Lung microvascular endothelial cell (primary cell): ENCODE measurements at places on chromosomes 4 and X.

GRCh38 chrX:44937606-44938005 is 64.6 kb downstream of the KDM6A start:
- DNase-seq, result no peak

DNA sequence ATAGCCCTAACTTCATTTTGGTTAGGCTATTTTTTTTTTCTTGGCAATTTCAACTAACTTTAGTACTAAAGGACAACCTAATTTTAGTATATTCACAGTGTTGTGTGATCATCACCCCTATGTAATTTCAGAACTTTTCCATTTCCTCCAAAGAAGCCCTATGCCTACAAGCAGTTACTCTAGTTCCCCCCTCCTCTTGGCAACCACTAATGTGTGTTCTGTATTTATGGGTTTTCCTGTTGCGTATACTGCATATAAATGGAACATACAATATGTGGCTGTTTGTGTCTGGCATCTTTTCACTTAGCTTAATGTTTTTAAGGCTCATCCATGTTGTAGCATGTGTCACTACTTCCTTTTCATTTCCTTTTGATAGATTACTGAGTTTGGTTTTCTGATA is 57.6 kb downstream of the N4BP2 start:
- peak; percentile 1 for DNase-seq

DNA sequence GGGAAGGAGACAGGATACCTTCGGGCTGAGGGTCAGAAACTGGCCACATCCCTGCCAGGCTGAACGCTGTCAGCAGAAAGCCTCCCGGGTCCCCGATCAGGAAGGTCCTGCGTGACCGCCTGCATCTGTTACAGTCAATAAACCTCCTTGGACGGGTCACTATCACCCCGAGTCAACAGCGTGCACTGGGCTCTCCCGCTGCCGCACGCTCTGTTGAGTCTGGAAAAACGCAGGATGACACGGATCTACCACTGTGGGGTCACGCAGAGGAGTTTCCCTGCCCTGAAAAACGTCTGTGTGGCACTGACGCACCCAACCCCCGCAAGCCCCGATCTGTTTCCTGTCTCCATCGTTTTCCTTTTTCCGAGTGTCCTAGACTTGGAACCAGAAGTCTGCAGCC is 12.1 kb downstream of the PPP2R3B start:
- no peak for DNase-seq

DNA sequence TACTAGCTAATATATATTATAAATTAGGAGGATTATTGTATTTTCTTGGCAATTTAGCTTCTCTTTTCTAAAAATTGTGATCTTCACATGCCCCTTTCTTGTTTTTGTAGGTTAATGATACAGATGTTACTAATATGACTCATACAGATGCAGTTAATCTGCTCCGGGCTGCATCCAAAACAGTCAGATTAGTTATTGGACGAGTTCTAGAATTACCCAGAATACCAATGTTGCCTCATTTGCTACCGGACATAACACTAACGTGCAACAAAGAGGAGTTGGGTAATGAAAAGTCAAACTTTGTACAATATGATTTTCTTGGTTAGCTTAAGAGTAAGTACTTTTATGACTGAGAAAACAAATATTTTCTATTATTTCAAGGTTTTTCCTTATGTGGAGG is 74.1 kb downstream of the SLC10A6 start:
- DNase-seq, result no peak

- no peak for DNase-seq
Observed at GRCh38 chr4:160814726-160815125, 1349.1 kb downstream of the FSTL5 start.

GRCh38 chrX:10741003-10741402 is 120.6 kb upstream of the MID1 start:
- DNase-seq, result no peak

GRCh38 chrX:151225843-151226242 is 49.5 kb downstream of the GPR50 start:
- no peak for DNase-seq

- DNase-seq, result no peak
Observed at GRCh38 chr4:6386091-6386490, 86.3 kb downstream of the PPP2R2C start.

- no peak for DNase-seq
Observed at GRCh38 chr4:65023883-65024670, 614.8 kb upstream of the TECRL start.

DNA sequence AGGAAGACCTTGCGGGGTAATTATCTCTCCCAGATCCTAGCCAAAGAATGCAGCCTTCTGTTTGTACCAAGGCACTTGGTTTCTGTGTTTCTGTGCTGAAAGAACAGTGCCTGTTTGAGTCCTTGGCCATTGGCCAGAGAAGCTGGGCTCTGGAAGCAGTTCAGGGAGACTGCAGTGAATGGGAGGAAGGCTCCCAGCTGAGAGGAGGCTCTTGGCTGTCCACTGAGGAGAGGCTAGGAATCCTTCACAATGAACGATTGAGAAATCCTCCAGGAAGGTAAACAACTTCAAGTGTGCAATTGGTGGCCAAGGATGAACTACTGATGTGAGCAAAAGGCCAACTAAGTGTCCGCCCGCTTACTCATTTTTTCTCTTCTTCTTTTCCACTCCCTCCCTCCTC is 61.3 kb downstream of the HS3ST1 start:
- peak; percentile 6 for DNase-seq

- no peak for DNase-seq
Observed at GRCh38 chr4:1187182-1187581, 14.8 kb upstream of the SPON2 start.

- no peak for DNase-seq
Observed at GRCh38 chr4:110669663-110670062, 46.8 kb upstream of the PITX2 start.

- DNase-seq, result no peak
Observed at GRCh38 chr4:109315341-109315740, 12.9 kb upstream of the COL25A1 start.

DNA sequence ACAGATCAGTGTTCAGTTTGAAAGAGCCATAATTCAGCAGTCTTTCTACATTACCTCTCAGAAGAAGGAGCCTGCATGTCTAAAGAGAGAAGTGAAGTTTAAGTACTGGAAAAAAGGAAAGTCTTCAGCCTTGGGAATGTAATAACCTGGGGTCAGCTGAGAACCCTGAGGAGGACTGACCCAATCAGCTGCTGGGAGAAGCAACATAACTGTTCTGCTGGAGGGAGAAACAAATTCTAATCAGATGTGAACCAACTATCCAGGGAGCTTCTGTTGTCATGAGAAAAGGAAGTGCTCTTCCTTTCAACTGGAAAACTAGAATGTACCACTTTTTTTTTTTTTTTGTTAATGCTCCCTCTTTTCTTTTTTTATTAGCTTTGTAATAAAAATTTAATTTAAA is 64.5 kb upstream of the PDE5A start:
- peak; percentile 4 for DNase-seq

DNA sequence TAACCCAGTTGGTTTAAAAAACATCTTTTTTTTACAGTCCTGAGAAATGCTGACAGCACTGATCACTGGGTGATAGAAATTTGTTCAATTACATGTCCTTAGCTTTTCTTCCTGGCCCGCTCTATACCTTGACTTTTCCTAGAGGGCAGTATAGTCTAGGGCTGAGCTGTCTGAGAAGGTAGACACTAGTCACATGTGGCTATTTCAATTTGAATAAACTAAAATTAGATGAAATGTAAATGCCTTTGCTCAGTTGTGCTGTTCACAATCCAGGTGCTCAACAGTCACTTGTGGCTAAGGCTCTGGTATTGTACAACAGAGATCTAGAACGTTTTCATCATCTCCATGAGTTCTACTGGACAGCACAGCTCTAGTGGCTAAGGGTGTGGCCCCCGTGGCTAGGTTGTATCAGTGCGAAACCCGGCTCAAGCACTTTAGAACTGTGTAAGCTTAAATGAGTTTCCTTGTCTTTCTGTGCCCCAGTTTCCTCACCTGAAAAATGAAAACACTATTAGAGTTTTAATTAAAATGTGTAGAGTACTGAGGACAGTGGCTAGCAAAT is 111.6 kb upstream of the WDR17 start:
- no peak for DNase-seq

DNA sequence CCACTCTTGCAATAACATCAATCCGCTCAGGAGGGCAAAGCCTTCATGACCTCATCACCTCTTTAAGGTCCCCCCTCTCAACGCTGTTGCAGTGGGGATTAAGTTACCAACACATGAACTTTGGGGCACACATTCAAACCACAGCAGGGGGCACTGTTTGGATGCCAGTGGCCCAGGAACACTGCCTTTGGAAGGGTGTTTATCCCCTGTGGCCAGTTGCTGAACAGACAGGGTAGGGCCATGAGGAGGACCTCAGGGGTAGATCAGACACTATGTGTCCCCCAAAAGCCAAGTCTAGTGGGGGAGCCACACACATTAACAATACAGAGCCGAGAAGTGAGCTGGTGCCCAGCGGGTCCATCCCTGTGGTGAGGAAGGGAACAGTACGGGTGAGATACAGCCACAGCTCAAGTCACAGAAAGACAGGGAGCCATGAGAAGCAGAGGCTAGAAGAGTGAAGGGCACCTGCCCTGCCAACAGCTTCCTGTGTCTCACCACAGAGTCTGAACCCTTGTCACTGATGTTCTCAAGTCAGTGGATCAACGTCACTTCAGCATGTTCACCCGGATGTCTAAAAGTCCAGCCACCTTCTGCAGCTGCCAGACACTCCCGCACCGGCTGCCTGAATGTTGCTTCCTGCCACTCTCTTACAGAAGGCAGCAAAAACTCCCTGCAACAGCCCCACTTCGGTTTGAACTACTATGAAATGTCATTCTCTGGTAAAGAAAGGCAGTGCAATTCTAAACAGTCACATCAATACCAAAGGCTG is 19.9 kb upstream of the MXD4 start:
- DNase-seq, result peak; percentile 33

DNA sequence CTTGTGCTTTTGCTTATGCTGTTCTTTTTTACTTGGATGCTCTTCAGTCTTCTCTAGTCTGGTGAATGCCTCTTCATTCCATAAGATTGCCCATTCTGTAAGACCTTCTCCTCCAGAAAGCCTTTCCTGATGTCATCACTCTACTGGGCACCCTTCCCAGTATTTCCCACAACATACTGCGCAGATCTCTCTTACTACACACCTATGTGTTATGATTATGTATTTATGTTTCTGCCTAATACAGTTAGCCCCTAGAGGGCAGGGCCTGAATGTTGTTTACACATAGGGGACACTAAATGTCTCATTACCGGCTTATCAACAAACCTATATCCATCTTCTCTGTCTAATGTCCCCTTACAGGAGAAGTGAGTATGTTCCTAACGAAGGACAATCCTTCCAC is 21.1 kb downstream of the AIFM1 start:
- DNase-seq, result peak; percentile 30

GRCh38 chr4:52045028-52045427 is 6.1 kb upstream of the SPATA18 start:
- DNase-seq, result no peak

DNA sequence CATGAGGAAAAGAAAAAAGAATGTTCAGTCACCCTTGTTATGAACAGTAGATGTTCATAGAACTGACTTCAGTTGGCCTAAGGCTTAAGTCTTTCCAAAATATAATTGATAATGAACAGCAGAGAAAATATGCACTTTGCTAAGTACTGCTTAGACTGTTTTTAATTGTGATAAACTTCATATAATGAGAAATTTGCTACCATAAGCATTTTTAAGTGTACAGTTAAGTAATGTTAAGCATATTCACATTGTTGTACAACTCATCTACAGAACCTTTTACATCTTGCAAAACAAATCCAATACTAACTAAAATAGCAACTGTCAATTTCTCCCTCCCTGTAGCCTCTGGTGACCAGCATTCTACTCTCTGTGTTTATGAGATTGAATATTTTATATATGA is 792.2 kb upstream of the LCORL start:
- DNase-seq, result no peak

- DNase-seq, result no peak
Observed at GRCh38 chr4:73725510-73725909, 14.9 kb upstream of the CXCL8 start.

DNA sequence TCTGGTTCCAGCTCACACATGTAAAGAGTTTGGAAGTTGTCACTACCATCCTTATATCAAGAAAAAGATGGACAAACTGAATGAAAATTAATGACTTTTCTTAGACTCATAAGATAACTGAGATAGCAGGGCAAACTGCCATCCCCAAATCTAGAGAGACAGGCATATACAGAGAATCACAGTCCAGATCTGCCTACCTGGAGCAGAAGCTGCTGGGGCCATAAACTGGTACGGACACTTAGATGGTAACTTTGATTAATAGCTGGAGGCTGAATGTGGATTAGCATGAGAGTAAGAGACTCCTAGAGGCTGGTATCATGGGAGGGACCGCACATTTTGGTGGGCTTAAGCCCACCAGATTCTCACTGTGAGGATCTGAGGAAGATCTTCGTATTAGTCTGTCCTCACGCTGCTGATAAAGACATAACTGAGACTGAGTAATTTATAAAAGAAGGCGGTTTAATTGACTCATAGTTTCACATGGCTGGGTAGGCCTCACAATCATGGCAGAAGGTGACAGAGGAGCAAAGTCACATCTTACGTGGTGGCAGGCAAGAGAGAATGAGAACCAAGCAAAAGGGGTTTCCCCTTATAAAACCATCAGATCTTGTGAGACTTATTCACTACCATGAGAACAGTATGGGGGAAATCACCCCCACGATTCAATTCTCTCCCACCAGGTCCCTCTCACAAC is 10.8 kb upstream of the POLA1 start:
- no peak for DNase-seq

GRCh38 chrX:21717802-21718201 is 40.1 kb downstream of the SMPX start:
- no peak for DNase-seq

DNA sequence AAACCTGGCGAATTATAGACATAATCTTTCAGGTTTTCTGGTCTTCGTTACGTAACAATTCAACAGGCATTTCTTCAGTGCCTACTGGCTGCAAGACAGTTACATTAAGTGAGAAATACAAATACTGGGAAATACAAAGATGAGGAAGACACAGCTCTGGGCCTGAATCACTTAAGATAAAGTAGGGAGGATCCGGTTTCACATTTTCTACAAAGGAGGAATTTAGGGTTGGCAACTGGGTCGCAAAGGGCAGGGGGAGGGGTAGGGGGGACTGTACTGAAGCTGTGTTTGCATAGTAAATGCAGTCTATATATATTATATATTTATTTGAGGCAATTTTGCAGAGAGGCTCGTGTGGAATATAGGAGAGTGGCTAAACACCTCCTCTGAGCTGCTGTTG is 107.4 kb downstream of the MAML3 start:
- DNase-seq, result no peak
